SK-N-MC (cell line): ENCODE measurements at places on chromosomes 3 and 15.
A peak's percentile ranks its signal among the peaks of the same experiment; 100 is the strongest.

GRCh38 chr3:111885578-111885977 lies 26.5 kb downstream of the PHLDB2 start:
- no peak for DNase-seq

- peak; percentile 55 for DNase-seq
These were observed at the start of gene SNRPA1 for GRCh38 chr15:101294731-101295606. SNRPA1 (minus strand) TSS chr15:101295248; CDS start chr15:101295178, 70 bp downstream.

GRCh38 chr3:162704238-162704637 lies 1207.6 kb downstream of the OTOL1 start:
- DNase-seq: no peak

DNA sequence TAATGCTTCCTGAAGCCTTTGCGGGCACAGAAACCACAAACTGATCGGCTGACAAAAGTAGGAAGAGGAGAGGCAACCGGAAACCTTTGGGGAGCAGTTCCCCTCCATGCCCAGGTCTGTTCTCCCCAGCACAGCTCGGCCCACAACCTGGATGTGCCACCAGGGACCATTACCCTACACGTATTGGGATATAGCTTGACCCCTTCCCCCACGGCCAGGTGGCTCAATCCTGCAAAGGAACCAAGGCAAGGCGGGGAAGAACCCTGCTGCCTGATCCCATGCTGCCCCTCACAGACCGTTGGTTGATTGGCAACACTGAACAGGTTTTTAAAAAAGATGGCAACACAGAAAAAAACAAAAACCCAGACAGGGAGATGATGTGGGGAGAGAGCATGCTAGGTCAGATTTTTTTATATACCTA lies 19.7 kb upstream of the TCAIM start:
- DNase-seq: no peak

- no peak for DNase-seq
These were observed 1.1 kb upstream of the ECT2 start for GRCh38 chr3:172749230-172749965.

- DNase-seq: no peak
These were observed 37.8 kb downstream of the GPR171 start for GRCh38 chr3:151165226-151165625.

DNA sequence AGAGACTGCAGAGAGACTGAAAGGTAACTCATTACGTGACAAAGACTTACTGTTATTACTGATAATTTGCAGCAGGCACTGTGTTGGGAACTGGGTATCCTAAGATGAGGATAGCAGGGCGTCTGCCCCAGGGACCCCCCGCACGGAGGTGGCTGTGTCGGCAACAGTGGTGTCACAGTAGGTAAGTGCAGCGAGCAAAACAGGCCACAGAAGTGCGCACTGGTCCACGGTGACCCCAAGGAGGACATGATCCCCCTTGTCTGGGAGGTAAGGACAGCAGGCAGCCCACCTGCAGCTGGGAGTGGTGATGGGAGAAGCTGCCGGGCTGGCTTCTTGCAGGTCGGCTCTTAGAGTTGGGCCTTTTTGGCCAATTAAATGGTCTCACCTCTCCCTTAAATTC lies 82.9 kb downstream of the FAM43A start:
- no peak for DNase-seq

GRCh38 chr3:117788506-117788905 lies 1078.9 kb downstream of the TUSC7 start:
- no peak for DNase-seq

- peak; percentile 57 for DNase-seq
These were observed 13.9 kb downstream of the NLGN1 start for GRCh38 chr3:173411375-173411973.

DNA sequence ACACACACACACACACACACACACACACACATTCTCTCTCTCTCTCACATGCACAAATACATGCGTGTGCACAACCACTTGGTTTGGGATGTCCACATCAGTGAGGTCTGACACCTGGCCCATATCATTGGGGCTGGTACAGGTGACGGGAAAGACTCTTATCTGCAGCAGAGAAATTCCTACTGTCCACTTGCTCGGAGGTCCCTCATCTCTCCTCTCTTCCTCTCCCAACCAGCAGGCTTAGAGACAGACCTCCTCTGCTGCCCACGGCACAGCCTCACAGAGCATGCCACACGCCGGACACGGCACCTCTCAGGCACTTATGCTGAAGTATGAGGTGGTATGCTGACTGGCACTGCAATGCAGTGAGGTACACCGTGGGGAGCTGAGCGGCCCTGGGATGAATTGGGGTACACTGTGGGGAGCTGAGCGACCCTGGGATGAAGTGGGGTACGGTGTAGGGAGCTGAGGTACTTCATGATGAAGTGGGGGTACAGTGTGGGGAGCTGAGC lies 41.7 kb downstream of the MAGEF1 start:
- no peak for DNase-seq

GRCh38 chr3:107904536-107905066 lies 186.2 kb downstream of the CD47 start:
- no peak for DNase-seq

GRCh38 chr3:11949351-11949750 lies 54.8 kb upstream of the SYN2 start:
- no peak for DNase-seq

- DNase-seq: no peak
These were observed 7.1 kb upstream of the FSIP1 start for GRCh38 chr15:39789736-39790135.

DNA sequence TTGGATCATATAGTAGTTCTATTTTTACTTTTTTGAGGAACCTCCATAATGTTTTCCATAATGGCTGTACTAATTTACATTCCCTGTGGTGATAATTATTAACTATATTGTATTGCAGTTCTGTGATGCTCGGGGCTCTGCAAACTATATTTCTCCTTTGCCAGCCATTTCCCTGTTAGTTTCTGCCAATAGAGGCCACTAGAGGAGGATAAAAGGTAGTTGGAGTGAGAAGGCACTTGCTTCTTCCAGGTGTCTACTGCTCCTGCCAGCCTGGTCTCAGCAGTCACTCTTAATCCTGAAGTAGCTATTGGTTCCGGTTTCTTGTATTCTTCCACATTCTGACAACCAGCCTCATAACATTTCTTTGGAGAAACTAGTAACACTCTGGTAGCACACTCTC lies 233.9 kb upstream of the GBE1 start:
- no peak for DNase-seq

- DNase-seq: no peak
These were observed 282.5 kb upstream of the TRIM42 start for GRCh38 chr3:140395134-140396075.

- DNase-seq: no peak
These were observed 123.1 kb downstream of the OPA1 start for GRCh38 chr3:193716150-193716549.
